Cerebellar nuclear complex (tissue), 1 donor: ENCODE measurements at places on chromosomes 2 and 18.

- no peak for DNase-seq
Measured at GRCh38 chr2:170321526-170321925, 143.6 kb downstream of the MYO3B start.

GRCh38 chr18:79852561-79853302 lies 55.0 kb downstream of the KCNG2 start:
- no peak for DNase-seq

GRCh38 chr18:61194726-61195125 lies 138.5 kb upstream of the CDH20 start:
- no peak for DNase-seq

DNA sequence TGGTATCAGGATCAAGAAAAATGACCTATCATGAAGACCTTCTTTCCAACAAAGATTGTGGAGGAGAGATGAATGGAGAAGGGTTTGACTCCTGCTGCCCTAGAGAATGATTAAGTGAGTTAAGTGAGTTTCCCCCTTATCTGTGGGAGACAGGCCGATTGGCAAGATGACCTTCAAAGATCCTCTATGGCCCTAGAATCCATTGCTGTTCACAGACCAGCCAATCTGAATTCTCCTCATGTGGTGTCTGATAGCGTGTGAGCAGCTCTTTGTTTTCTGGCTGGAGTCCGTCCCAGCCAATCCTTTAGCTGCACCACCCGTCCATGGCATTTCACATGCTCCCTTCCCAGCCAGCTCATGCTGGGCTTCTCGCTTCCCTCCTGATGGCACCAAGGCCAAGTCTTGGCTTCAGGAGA lies 79.4 kb downstream of the MARCHF4 start:
- peak; percentile 44 for DNase-seq

GRCh38 chr2:85550486-85550885 lies 10.8 kb downstream of the GGCX start:
- DNase-seq = no peak

DNA sequence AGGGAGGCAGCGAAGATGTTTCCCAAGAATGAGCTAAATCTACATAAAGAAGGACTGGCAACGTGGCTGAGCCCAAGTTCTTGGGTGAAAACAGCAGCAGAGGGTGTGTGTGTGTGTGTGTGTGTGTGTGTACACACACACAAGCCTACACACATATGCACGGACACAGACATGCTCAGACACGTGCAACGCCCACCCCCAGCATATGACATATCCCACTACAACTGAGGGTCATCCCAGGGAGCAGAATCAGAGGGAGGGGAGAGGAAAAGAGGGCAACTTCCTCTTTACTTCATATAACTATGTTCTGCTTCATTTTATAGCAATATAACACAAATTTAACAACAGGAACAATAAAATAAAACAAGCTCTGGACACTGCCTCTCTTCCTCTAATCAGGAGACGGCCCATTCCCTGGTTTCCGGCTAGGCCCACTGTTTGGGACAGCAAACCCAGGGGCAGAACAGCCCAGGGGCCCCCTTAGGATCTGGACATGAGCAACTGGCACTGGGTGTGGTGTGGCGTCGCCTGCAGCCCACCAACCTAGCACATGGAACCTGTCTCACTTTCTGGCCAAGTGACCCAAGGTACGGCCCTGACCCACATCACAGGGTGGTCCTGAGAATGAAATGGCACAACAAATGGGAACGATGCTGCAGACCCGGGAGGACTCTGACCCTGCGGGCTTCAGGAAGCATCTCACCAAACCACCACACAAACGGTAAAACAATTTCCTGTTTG lies 25.0 kb downstream of the FAM178B start:
- no peak for DNase-seq

DNA sequence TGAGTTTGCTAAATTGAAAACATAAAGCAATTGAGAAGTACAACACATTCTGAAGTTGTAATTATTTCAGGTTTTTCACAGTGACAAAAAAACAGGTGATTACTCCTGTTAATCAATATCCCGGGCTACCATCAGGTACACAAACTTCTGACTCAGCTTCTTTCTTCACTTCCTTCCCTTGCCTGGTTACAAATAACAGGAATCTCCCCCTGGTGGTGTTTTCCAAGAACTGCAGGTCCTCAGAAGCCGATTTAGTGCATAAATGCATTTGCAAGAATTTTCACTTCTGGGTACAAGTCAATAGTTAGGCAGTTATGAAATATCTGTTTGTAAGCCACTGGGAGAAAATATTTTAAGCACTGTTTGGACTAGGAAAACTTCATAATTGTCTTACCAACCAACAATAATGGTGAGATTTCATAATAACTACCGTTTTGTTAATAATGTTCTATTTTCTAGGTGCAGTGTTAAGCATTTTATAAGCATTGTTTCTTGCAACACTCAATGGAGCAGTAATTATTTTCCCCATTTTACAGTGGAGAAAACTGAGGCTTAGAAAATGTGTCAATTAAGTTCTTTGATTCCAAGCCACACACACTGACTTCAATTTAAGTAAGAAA lies 12.4 kb upstream of the GMCL1 start:
- DNase-seq = peak; percentile 1

DNA sequence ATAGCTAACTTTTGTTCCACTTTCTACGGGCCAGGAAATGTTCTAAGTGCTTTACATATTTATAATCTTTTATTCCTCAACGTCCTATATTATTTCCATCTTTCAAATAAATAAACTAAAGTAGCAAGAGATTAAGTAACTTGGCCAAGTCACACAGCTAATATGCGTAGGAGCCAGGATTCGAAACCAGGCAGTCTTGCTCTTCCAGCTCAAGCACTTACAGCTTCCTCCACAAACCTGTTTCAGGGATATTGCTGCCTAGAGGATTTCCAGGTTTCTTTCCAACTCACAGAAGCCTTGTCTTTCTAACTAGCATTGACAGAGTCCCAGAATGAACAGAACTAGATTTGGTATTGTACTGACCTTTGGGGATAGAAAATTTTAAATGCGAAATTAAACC lies 102.5 kb downstream of the FIGN start:
- DNase-seq = no peak

DNA sequence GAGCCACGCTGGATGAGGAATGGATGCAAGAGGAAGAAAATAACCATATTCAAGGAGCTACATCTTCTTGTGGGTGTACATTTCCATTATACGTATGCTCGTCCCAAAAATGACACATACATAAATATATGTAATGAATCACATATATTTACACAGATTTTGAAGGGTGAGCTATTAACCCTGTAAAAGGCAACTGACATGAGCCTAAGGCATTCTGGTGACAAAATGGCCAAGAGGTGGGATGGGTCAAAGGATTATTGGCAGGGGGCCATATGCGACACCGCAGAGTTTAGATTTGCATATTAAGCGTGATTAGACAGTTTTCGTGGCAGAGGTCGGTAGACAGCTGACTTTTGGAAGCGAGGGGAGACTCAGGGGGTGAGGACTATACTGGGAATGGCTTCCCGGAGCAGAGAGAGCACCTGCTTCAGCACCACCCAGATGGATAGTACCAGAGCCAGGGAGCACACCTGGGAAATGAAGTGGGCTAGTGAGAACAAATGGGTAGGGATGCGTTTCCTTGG lies 431 bp upstream of the CNRIP1 start:
- no peak for DNase-seq

DNA sequence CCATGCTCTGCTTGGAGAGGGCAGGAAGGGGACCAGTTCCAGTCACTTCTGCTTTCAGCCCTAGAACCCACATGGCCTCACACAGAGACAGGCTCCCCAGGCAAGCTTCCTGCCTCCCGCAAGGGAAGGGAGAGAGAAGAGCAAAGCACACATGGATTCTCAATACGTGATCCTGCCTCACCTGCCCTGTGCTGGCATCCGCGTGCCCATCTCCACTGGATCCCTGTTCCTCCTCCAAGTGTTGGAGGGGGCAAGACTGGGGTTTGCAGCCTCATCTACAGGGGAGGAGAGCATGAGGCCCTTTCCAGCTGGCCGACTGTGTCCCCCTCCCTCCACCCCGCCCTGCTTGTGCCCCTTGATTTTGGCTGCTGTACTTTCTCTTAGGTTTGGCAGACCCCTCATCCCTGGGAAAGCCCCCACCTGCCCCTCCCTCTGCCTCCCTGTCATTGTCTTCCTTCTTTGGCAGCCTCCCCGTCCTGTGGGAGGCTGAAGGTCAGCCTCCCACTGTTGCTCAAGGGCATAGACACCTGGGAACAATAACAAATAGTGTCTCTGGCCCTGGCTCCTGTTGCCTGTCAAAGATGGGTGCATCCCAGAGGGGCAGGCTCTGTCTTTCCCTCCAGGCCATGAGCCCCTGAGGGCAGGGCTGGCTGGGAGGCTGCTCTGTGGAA lies 22.7 kb downstream of the KCNF1 start:
- DNase-seq = no peak

DNA sequence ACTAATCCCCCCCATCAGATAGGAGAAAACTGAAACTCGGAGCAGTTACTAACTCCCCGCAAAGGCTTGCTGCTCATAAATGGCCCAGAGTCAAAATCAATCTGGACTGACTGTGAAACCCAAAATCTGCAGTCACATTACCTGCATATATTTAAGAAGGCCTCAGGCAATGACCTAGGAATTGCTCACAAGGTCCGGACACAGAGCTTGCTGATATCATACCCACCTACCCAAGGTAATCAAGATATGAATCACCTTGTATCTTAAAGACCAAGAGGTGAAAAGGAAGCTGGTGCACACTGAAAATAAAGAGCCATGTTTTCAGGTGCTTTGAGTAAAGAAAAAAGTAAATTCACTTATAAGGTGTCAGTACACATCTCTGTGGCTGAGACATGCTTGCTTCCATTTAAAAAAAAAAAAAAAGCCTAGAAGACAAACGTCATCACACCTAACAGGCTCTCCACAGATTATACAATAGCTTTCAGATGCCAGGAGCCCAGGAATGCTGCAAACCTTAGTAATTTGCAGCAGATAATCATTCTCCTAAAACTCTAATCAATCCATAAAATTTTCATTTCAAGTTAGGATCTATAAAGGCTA lies 195.4 kb downstream of the ZEB2 start:
- no peak for DNase-seq

- no peak for DNase-seq
Measured at GRCh38 chr18:13796515-13796914, 27.4 kb upstream of the MC5R start.

- DNase-seq = no peak
Measured at GRCh38 chr18:74898965-74899364, 301.3 kb downstream of the ZNF407 start.

DNA sequence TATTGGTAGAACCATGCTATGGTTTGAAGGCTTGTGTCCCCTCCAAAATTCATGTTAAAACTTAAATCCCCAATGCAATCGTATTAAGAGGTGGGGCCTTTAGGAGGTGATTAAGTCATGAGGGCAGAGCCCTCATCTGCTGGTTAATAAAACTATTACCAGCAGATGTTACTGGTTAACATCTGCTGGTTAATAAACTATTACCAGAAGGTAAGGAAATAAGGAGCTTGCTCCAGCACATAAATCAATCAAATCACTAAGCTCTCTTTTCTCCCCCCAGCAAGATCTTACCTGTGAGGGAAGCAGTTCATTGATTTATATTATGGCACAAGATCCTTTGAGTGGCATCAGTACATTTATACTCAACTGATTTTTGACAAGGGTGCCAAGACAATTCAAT lies 96.9 kb downstream of the AAK1 start:
- DNase-seq = no peak

DNA sequence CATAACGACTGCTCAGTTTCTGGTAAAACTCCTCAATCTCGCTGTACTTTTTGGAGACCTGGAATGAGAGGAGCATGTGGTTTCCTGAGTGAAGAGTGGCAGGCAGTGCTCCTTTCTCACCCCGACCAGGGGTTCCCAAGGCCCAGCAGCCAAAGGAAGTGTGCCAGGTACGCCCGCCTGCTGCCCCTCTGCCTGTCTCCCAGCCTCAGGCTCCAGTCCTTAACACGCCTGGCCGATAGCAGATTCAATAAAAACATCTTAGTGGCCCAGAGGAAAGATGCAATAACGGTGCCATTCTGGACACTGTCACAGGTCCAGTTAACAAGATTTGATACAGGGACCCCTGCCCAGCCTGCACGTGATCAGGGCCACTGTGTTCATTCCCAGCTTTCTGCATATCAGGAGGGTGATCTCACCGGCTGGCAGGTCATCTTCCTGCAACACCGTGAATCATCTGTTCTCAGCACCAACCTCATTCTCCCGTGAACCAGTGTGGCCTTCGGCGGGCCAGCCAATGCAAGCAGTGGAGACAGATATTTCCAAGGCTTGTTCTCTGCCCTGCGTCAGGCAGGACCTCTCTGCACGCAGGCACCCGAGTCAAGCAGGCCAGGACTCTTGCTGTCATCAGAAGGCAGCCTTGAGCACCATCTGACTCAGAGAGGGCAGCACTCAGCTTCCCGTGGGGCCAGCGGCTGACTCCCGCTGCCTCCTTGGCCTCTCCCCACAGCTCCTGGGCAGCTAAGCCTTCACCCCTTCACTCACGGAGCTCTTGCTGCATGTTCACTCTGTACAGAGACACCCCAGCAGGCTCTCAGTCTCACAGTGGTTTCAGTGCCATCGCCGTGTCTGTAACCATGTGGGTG lies 9.5 kb downstream of the HS1BP3 start:
- no peak for DNase-seq

GRCh38 chr2:69217333-69218080 lies 169.5 kb downstream of the GFPT1 start:
- no peak for DNase-seq

GRCh38 chr2:3461801-3462492 lies 57.4 kb downstream of the ADI1 start:
- DNase-seq = peak; percentile 29

- no peak for DNase-seq
Measured at GRCh38 chr2:23649819-23650218, 264.8 kb downstream of the KLHL29 start.

- DNase-seq = no peak
Measured at GRCh38 chr18:75109319-75109691, 99.6 kb downstream of the PTGR3 start.

DNA sequence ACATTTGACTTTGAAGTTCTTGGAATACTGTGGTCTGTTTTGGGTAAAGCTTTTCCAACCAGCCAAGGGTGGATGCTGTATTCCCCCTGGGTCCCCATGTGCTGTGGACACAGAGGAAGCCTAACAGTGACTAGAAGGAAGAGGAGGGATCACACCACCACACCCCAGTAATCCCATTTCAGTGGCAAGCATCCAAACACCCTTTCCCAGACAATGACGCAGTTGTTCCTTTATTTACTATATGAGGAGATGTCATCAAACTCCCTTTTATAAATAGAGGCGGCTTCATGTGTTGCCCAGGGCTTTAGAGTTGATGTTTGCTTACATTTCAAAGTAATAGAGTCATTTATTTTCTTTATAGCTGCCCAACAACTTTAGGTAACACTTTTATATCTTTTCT lies 959.4 kb upstream of the GYPC start:
- no peak for DNase-seq

GRCh38 chr2:149861034-149861433 lies 273.5 kb upstream of the MMADHC start:
- no peak for DNase-seq

GRCh38 chr2:209236377-209236776 lies 187.5 kb upstream of the MAP2 start:
- DNase-seq = no peak
